ENCODE measurements at places on chromosomes 12 and 14.

GRCh38 chr14:23056145-23056955 is 970 bp downstream of the CDH24 start:
- no peak for DNase-seq

GRCh38 chr12:94687891-94688290 is 37.5 kb upstream of the TMCC3 start:
- DNase-seq: no peak

GRCh38 chr12:54370171-54370730 is 6.0 kb upstream of the GPR84 start:
- peak; percentile 69 for DNase-seq

DNA sequence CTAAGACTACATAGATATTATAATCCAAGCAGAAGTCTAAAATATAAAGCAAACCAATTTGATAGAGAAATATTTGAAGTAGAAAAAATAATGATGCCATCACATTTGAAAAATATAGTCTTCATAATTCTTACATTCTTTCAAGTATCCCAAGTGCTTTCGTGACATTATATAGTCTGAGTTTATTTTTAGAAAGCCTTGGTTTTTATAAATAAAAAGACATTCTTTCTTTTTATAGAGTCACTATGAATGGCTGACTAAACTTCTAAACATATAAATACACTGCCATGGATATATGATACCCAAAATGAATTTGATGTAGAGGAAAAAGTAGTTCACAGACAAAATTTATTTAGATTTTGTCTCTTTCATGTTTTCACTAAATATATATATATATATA is 135.1 kb upstream of the PDZRN4 start:
- no peak for DNase-seq

- DNase-seq: no peak
Measured at GRCh38 chr12:124929649-124930419, 15.4 kb upstream of the UBC start.

Data from occipital lobe (tissue), 3 donors.